Adrenal gland (tissue), 19 donors: ENCODE measurements at places on chromosomes 13 and 19. TPM values are rescaled to one million over a fixed set of nuclear protein-coding genes. Genes with fewer than 3 reads are reported as not detected.

GRCh38 chr13:98772794-98773452 lies 20.5 kb upstream of the SLC15A1 start:
- no peak for DNase-seq

DNA sequence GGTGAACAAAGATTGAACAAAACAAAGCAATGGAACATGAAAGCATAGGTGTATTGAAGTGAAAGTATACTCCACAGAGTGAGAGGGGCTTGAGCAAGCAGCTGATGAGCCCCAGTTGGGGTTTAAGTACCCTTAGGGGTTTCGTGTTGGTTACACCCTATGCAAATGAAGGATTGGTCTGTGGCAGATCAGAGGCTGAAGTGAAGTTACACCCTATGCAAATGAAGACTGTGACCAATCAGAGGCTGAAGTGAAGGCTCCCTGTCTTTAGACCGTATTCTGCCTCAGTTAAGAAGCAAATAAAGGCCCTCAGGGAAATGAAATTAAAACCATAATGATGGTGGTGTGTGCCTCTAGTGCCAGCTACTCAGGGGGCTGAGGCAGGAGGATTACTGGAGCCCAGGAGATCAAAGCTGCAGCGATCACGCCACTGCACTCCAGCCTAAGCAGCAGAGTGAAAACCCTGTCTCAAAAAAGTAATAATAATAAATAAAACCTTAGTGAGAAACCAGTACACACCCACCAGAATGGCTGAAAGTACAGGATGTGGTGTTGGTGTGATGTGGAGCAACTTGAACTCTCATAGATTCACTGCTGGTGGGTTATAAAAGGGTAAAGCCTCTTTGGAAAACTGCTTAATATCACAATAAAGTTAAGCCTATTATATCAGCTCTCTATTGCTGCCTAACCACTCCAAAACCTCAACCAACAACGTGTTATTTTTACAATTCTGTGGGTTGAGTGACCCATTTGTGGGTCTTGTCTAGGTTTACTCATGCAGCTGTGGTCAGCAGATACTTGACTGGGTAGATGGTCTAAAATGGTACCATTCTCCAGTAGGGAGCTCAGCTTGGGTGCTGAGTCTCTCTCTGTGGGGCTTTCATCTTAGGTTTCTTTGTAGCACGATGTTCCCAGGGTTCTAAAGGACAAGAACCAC lies 12.8 kb upstream of the UPF3A start:
- DNase-seq: no peak

DNA sequence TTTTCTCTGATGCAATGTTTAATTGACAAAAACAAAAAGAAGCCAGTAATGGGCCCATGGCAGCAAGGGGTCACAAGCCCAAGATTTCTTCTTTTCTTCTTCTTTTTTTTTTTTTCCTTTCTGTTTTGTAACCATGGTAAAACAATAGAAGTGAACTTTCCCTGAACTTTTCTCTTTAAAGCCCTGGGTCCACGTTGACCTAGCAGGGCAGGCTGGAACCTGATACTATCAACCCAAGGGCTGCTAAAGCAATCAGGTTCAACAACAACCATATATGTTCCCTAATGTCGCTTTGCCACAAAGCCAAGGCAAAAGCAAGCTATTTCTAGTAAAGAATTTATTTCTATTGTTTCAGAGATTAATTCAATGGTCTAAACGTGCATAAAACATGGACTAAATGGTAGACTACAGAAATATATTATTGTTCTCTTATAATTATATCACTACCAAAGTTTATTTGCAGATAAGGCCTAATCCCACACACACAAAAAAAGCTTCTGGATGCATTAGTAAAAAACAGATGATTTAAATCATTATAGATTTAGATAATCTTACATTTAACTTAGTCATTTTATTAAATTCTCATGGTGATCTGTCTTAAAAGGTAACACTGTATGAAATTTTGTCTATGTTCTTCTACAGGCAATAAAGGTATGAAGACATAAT lies 153.9 kb downstream of the DACH1 start:
- DNase-seq: no peak

GRCh38 chr19:47541518-47541917 lies 26.7 kb upstream of the NAPA start:
- no peak for DNase-seq

GRCh38 chr13:40558656-40559055 lies 107.8 kb downstream of the FOXO1 start:
- no peak for DNase-seq

- DNase-seq: peak; percentile 33
These were observed 33.3 kb upstream of the MICU2 start for GRCh38 chr13:21637296-21637695.

DNA sequence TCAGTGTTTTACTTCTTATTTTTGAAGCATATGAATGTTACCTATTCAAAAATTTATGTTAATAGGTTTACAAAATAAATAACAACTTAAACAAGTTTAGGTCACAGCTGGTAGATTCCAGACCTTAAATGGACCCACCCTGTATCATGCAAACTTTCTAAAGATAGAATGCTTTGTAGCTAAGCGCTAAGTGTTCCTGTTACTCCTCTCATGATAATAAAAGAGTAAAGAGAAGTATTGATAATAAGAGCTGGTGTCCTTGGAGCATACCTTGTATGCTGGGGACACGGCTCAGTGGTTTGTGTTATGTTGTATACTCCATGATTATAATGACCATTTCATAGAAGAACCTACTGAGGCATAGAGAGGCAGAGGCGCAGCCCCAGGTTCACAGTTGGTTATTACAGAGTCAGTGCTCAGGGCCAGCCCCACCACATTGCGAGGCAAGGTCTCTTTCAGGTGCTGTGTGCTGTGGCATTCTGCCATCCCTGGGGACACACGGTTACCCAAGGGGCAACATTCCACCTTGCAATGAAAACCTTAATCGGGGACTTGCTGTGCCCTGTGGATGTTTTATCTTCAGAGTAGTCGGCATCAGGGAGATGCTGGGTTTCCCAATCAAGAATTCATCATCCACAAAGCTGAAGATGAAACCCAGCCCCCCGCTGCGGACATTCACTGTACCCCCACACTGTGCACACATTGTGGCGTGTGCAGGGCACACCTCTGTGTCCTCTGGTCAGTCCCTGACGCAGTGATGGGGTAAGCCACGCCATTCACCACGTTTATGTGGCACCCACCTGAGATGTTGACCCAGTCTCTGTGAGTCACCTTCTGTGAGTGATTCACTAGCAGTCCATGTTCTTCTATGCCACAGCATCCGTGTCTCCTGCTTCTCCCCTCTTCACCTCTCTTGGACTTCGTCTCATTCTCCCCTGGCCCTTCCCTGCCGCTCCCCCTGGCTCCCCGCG lies 186.7 kb downstream of the COL4A1 start:
- DNase-seq: no peak

DNA sequence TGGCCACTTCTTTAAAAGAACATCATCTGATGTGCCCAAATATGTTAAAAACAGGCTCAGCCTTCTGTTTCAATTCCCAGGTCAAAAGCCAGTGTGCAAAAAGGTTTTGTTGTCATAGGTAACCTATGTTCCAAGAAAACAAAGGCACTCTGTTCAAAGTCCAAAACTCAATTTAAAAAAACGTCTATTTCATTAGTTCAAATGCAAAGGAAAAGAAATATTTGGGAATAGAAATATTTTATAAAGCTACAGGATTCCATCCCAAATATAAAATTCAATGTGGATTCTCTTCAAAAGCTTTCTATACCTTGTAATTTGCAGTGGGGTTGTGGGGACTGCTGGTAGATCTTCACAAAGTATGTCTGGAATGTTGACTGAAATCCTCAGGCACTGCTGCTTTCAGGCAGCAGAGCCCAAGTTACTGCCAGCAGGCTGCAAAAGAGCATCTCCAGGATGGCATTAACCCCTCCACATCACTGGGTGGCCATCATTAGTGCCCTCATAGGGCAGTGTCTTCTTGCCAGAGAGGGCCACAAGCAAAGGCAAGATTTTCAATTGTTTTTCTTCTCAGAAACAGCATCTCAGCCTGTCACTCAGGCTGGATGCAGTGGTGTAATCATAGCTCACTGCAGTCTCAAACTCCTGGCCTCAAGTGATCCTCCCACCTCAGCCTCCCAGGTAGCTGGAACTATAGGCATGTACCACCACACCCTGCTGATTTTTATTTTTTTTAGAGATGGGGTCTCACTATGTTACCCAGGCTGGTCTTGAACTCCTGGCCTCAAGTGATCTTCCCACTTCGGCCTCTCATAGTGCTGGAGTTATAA lies 22.8 kb upstream of the STK24 start:
- DNase-seq: no peak

GRCh38 chr13:51805313-51805712 lies 1.4 kb upstream of the DHRS12 start:
- no peak for DNase-seq

GRCh38 chr19:1854039-1854541 lies 5.8 kb upstream of the REXO1 start:
- DNase-seq: peak; percentile 50

DNA sequence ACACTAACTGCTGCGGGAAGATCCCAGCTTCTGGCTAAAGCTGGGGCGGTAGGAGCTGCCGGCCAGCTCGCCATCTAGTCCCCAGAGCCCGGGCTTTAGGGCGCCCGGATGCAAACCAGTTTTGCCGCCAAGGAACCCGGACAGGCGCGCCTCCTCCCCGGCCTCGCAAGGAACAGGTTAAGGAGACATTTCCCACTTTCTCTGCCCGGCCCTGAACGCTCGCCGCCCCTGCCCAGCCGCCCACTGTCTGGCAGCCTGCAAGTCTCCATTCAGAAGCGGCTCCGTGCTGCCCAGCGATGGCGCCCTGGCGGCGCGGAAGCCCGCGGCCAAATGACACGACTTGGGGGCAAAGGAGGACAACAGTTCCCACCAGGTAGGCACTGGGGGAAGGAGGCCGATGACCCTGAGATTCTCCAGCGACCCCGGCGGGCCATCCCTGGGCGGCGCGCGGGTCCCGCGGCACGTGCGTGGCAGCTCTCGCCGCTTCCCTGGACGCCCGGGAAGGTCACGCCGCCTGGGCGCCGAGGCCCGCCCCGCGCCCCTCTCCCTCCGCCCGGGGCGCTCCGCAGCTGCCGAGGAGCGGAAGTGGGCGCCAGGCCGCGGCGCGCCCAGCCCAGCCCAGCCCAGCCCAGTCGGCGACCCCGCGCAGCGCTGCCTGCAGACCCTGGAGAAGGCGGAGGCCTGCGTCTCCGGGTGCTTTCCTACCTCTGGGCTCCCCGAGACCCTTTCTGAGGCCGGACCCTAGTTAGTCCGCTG lies 42.2 kb upstream of the HNRNPA1L2 start:
- DNase-seq: no peak

CEACAM8 gene
- total RNA-seq: not detected

ODAD3 gene
- 3.9 TPM for total RNA-seq

LILRA1 gene
- 0.30 TPM for total RNA-seq

SIGLECL1 gene
- not detected for total RNA-seq

COMP gene
- not detected for total RNA-seq

TEKTIP1 gene
- 0.77 TPM for total RNA-seq
